ENCODE measurements at places on chromosomes 2 and 18.

- DNase-seq: no peak
Observed at GRCh38 chr2:238525990-238526389, 99.3 kb downstream of the ASB1 start.

GRCh38 chr2:137228566-137228965, 463.2 kb downstream of the THSD7B start:
- DNase-seq: no peak

DNA sequence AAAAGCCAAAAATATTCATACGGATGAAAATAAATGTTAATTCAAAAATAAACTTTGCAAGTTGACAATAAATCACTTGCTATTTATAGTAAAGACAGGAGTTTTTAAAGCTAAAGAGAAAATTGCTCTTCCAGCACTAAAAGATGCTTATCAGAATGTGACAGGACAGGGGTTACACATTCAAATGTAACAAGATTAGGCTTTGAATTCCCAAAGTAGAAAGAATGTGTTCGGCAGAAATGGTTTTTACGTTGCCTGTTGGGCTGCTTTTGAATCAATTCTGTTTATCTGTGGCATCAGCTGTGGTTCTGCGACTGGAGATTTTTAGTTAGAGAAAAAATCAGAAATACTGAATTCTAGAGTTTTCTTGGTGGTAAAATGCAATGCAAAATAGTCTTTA, 669.4 kb downstream of the CPS1 start:
- DNase-seq: no peak

- no peak for DNase-seq
Observed at GRCh38 chr2:135685361-135685760, 56.3 kb upstream of the UBXN4 start.

DNA sequence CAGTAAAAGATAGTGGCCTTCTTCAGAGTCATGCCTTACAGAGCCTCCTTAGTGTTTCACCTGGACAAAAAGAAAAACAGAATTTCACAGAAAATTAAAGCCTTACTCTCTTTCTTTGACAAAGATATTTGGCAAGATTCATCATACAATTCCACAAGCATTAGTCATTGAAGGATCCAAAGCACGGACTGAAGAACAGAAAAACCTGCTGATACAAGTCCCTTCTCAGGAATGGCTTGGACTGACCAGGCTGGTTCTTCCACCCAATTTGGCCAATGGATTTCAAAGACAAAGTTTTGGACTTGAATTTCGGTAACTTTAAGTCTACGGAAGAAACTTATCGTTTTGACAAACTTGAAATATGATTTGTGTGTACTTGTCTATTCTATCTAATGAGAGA, 39.1 kb upstream of the GALNT3 start:
- DNase-seq: no peak

GRCh38 chr2:69770193-69770702, 28.3 kb downstream of the ANXA4 start:
- no peak for DNase-seq
